CD4-positive, CD25-positive, alpha-beta regulatory T cell (primary cell): ENCODE measurements at places on chromosomes 11 and 22. TPM values are rescaled to one million over a fixed set of nuclear protein-coding genes. Genes with fewer than 3 reads are reported as not detected.

CST6 gene
- total RNA-seq = not detected

PTPN5 gene
- total RNA-seq = not detected

PHF21B gene
- not detected for total RNA-seq

MUC15 gene
- not detected for total RNA-seq

BTG4 gene
- total RNA-seq = not detected

UBE2L3 gene
- 33.7 TPM for total RNA-seq

RBMXL2 gene
- total RNA-seq = not detected

UPK2 gene
- total RNA-seq = not detected

MFNG gene
- 148 TPM for total RNA-seq

LRRN4CL gene
- total RNA-seq = not detected

P2RX6 gene
- total RNA-seq = 0.59 TPM

GSTT2B gene
- not detected for total RNA-seq

LDLRAD3 gene
- total RNA-seq = not detected

GGTLC3 gene
- total RNA-seq = not detected

LTBP3 gene
- total RNA-seq = 132 TPM

MDK gene
- total RNA-seq = 6.1 TPM

SAC3D1 gene
- 4.2 TPM for total RNA-seq

LRRC75B gene
- not detected for total RNA-seq

RCOR2 gene
- total RNA-seq = not detected

MGAT3 gene
- total RNA-seq = 0.12 TPM

PANX2 gene
- not detected for total RNA-seq

APOA1 gene
- not detected for total RNA-seq

PAMR1 gene
- not detected for total RNA-seq

PGM2L1 gene
- total RNA-seq = 16.8 TPM

OR8I2 gene
- not detected for total RNA-seq

ARHGAP20 gene
- total RNA-seq = not detected

OR4D5 gene
- not detected for total RNA-seq

ROBO4 gene
- 1.0 TPM for total RNA-seq

PPFIBP2 gene
- 10.6 TPM for total RNA-seq

HEPN1 gene
- total RNA-seq = not detected

FGF3 gene
- not detected for total RNA-seq

MMP1 gene
- total RNA-seq = not detected

OR52K1 gene
- not detected for total RNA-seq

C11orf86 gene
- total RNA-seq = not detected

EXPH5 gene
- 1.8 TPM for total RNA-seq

TUBA8 gene
- total RNA-seq = 2.3 TPM

NXPE4 gene
- total RNA-seq = not detected

TSKU gene
- total RNA-seq = not detected

OR10D3 gene
- total RNA-seq = not detected

BBOX1 gene
- total RNA-seq = not detected

BCO2 gene
- 0.81 TPM for total RNA-seq

OR52A1 gene
- total RNA-seq = not detected

TRPM5 gene
- total RNA-seq = 0.17 TPM

IFITM10 gene
- total RNA-seq = 2.4 TPM

MRGPRE gene
- not detected for total RNA-seq

OR8G5 gene
- not detected for total RNA-seq

NTM gene
- total RNA-seq = not detected

CRYBA4 gene
- total RNA-seq = not detected

OLFML1 gene
- total RNA-seq = not detected
